ENCODE measurements at places on chromosomes 3 and 15.

DNA sequence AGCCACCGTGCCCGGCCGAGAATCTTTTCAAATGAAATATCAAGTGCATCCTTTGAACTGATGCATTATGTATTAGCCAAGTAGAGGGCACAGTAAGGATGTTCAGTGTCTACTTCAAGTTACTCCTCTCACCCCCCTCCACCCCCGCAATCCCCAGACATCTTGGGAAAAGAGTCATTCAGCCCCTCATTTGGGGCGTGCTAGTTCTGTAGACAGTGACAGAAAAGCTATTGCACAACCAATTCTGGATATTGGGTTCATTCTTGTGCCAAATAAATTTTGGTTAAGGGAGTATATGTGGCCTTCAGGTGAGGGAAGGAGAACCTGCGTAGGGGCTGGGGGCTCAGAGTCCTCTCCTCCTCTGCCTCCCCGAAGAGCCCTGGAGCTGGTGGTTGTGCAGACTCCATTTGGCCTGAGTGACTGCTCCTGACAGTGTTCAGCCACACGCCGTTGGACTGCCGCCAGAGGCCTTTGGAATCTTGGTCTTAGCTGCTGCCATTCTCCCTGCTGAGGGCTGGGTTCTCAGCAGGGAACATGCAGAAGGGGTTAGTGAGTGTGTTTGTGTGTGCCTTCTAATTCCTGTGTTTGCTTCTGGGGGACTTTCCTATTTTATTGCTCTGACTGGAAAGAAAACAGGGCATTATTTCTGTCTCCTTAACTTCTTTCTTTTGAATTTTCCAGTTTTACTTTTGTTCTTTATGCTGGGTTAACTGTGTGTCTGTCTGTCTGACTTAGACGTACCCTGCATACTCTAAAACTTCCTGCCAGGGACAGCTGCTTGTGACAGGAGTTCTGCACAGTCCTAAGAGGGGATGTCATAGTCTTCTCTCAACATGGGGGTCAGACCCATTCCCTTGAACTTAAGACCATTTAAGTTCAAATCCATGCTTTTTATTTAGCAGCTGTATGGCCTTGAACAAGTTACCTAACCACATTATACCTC lies 21.0 kb downstream of the RARB start:
- no peak for DNase-seq

DNA sequence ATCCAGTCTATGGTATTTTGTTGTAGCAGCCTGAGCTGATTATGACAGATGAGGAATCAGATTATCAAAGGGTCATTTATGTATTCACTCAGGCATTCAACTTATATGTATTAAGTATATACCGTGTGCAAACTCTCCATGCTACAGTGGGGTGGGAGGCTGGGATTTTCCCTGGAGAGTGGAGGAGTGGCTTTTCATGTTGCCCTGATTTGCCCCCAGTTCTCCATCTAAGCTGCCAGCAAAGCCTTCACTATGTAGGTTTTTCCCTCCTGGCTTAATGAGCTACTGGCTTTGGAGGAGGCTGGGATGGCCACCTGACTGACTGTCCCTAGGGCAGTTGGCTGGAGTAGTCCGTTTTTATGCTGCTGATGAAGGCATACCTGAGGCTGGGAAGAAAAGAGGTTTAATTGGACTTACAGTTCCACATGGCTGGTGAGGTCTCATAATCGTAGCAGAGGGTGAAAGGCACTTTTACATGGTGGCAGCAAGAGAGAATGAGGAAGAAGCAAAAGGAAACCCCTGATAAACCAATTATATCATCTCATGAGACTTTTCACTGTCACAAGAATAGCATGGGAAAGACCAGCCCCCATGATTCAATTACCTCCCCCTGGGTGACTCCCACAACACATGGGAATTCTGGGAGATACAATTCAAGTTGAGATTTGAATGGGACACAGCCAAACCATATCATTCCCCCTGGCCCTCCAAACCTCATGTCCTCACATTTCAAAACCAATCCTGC lies 253.9 kb downstream of the RPLP1 start:
- DNase-seq = no peak

- DNase-seq = no peak
Observed at GRCh38 chr3:45105855-45106671, 40.1 kb downstream of the CDCP1 start.

DNA sequence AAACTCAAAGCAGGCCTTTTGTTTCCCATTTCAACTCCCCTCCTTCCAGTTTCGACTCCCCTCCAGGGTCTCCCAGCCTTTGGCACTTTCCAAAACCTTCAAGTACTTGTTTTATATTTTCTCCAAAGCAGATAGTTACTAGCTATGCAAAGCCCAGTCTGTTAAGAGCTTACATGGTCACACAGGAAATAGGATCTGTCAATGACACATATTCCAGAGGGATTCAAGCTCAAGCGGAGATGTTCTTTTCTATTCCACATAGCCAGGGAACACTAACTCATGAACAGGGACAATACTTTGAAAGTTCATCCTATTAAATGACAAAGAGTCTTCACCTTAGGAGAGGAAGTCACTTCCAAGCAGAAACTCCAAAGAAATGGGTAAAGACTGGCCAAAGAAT lies 18.6 kb downstream of the SUCLG2 start:
- no peak for DNase-seq

DNA sequence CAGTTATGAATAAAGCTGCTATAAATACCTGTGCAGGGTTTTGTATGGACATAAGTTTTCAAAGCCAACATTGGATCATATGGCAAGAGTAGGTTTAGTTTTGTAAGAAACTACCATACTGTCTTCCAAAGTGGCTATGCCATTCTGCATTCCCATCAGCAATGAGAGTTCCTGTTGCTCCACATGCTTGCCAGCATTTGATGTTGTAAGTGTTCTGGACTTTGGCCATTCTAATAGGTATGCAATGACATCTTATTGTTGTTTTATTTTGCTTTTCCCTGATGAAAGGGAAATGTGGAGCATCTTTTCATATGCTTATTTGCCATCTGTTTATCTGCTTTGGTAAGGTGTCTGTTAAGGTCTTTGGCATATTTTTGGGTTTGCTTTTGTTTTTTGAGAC lies 22.2 kb upstream of the BLM start:
- DNase-seq = no peak

DNA sequence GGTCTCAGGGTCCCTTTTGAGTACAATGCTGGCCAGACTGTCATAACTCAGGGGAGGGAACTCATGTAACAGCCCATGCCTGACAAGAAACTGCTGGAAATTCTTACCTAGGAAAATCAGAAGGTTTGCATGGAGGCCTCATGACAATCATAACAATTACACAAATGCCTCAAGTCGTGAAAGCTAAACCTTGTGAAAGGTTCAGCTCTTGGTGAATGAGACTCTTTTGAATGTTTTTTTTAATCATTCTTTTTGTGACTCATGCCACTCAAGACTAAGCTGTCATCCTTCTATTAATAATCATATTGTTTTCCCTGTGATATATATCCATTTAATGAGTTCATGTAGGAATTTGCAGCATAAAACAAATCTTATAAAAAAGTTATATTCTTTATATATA lies 61.4 kb upstream of the LEKR1 start:
- DNase-seq = no peak

DNA sequence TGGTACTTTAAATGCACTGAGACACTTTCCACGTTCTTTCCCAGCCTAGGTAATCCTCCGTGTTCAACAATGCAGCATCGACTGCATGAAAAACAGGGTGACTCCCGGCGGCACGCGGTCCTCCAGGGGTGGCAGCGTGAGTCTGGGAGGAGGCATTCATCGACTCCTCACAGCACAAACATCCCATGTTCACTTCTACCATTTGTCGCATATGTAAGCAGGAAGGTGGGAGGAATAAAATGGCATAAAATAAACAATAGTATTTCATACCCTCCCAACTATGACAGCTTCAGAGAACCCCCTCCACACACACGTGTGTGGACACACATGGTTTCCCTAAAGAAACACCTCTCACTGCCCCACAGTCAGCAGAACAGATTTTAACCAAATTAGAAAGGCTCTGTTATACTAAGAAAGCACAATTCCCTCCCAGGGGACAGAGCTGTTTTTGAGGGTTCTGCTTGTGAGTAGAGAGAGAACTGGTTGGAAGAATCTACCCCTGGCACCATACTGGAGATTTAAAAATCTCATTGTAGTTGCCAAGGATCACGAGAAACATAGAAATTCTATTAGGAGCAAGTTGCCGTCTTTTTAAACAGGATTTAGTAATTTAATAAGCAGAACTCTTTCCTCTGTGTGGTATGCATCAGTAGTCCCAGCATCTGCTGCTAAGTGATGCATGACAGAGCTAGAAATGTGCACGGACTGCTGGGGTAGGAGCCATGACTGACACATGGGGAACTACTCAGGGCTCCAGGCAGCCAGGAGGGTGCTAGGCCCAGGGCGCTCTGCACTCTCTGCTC lies 6.0 kb downstream of the FAM43A start:
- no peak for DNase-seq

GRCh38 chr15:81785181-81785580 lies 260.6 kb downstream of the MEX3B start:
- DNase-seq = no peak

GRCh38 chr3:107841831-107842230 lies 249.0 kb downstream of the CD47 start:
- DNase-seq = no peak

- DNase-seq = no peak
Observed at GRCh38 chr3:114108137-114108536, 51.6 kb downstream of the QTRT2 start.

- DNase-seq = no peak
Observed at GRCh38 chr15:73317651-73318462, 50.9 kb downstream of the HCN4 start.

DNA sequence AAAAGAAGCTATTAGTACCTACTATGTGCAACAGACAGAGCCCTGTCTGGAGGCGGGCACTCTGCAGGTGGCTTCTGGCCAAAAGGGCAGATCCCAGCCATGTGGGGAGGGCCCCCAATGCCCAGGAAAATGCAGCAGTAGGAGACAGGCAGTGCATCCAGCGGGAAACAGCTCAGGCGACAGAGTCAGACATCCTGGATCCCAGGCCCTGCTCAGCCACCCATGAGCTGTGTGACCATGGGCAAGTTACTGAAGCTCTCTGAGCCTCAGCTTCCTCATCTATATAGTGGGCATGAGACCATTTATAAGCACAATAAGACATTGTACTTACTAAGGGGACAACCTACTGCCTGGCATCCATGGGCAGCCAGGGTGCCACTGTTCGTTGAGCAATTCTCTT lies 25.8 kb downstream of the NUP210 start:
- no peak for DNase-seq

DNA sequence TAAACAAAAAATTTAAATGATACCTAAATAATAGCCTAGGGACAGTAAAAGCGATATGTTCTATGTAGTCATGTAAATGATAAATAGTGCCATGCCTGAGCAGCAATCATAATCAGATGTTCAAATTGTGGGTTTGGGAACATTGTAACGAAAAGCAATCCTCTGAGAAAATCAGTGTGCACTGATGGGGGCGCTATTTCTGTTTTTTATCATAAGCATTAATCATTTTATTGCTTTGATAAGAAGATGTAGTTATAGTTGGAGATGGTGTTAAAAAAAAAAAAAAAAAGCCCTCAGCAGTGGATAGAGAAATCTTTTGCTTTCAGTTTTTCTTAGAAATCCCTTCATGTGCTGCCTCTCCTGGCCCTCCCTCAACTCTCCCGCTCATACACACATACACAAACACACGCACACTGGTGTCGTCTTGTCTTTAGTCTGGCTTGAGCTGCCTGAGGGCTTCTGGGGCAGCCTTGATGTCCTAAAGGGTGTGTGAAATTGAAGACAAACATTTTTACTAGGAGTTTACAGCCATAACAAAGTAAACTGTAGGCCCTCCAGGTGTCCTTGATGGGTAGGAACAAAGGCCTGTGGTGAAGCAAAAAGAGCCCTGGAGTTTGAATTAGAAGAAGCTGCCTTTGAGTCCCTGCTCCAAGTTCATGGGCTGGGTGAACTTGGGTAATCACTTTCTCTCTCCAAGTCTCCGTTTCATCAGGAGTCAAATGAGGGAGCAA lies 428.1 kb downstream of the SOX2 start:
- no peak for DNase-seq

DNA sequence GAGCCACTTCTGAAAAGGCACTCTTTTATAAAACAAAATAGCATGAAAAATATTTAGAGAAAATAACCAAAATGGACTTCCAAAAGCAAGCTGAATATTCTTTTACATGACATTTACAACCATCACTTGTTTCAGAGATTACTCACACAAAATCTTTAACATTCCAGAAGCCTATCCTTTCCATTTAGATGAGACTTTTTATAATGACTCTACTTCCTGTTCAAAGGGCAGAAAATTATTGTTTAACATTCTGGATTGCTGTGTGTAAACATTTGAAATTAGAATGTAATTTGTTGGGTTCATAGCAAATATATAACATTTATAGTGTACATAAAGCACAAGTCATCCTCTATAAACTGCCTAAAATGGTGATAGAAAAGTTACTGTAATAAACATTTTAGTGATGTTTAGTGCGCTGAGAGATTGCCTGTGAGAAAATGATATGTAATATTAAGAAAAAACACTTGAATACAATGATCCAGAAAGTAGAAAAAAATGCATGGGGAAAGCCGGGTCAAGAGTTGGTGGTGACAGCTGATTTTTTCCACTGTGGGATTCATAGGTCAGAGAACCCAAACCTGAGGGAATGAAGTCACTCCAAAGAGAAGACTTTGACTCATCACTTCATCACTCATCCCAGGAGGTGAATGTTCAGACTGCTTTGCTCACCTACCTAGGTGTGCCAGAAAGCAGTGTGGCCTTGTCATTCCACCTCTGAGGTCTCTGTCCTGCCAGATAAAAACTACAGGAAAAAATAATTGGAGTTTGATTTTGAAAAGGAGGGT lies 305.8 kb downstream of the ARPP21 start:
- DNase-seq = no peak

DNA sequence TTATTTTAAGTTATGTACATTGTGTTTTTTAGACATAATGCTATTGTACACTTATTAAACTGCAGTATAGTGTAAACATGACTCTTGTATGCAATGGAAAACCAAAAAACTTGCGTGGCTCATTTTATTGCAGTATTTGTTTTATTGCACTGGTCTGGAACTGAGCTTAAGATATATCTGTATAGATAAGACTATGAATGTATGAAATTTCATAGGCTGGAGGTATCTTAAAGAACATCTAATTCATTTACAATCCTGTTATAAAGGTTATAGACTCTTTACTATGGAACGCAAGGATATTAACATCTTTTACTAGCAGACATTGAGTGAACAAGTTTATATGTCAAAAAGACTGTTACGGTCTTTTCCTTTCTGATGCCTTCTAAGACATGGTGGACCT lies 459.4 kb downstream of the IL5RA start:
- no peak for DNase-seq

DNA sequence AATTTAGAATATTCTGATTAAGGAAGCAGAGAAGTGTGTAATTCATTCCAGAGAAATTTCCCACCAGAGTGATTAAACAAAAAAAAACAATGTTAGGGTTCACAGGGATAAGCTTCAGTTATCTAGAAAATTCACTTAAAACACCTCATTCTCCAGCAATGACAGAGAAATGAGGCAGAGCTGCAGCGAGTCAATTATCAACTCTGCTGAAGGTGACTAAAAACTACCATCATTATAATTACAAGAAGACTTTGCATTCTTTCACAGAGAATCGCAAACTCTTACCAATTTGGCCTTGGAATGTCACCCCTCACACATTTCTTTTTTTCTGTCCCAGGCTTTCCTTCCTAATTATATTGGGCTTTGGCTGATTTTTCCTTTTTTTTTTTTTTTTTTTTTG lies 117.1 kb downstream of the RAB11A start:
- DNase-seq = no peak

All from esophagus squamous epithelium (tissue), 5 donors.